H9 (cell line): ENCODE measurements at places on chromosomes 12 and 14. TPM values are rescaled to one million over a fixed set of nuclear protein-coding genes. Genes with fewer than 3 reads are reported as not detected.

DNA sequence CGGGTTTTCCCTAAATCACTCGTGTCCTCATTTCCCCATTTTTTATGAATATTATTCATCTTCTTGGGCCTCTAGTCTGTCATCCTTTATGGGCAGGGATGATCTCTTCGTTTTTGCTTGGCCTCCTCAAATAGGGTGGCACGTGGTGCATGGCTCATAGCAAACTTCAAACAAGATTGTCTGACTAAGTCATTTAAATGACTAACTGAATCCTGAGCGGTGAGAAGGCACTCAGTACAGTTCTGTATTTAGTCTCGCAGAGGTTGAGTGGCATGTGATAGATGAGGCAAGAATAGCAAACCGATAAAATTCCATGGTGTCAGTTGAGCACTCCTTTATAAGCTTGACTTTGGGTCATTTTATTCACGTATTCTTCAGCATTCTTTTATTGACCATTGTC is 5.7 kb upstream of the JDP2 start:
- no peak overlapping the region for H3K27ac ChIP-seq
- DNase-seq, result no peak
- no peaks in the 10 kb centered on the region; the same call in 2 of the 3 replicates for H3K36me3 ChIP-seq

- H3K4me1 ChIP-seq, result no peaks in the 10 kb centered on the region
- no peaks in the 10 kb centered on the region for H3K27me3 ChIP-seq
- DNase-seq, result peak; percentile 4
- H3K27ac ChIP-seq, result no peak overlapping the region
These were observed 127.5 kb downstream of the PAPOLA start for GRCh38 chr14:96629558-96630222.

DNA sequence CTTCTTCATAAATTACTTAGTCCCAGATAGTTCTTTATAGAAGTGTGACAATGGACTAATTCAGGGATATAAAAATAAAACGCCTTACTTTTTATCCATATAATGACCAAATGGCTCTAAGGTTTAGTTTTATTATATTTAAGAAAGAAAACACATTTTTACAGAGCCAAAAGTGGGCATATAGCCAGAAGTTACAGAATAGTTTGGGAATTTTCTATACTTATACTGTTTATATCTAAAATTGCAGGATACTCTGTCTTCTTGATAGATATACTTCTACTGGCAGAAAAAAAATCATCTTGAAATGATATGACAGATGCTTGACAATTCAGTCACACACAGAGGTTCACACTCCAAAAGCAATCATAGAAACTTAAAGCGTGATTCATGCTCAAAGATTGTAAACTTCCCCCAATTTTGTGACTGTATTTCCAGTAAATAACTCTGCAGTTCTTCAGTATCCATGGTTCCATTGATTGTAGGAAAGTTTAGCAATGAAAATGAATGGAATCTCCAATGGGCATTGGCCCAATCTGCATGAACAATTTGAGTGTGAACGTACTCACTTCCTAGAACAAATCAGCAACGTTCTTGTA is 307.8 kb downstream of the NOVA1 start:
- H3K4me1 ChIP-seq, result no peaks in the 10 kb centered on the region
- H3K27me3 ChIP-seq, result no peaks in the 10 kb centered on the region
- H3K36me3 ChIP-seq, result no peaks in the 10 kb centered on the region
- H3K27ac ChIP-seq, result no peak overlapping the region
- H3K4me3 ChIP-seq, result no peak overlapping the region

GRCh38 chr14:61766151-61766550 is 3.9 kb downstream of the SNAPC1 start:
- H3K4me1 ChIP-seq, result 0 out of 2 replicates have a peak, but pooled peaks cover 2% of the 10 kb centered on the region
- H3K27me3 ChIP-seq, result no peaks in the 10 kb centered on the region
- peak overlapping the region; percentile 8; the same call in 1 of the 3 replicates for H3K4me3 ChIP-seq
- H3K36me3 ChIP-seq, result peaks cover 40% of the 10 kb centered on the region
- no peak for DNase-seq

- no peaks in the 10 kb centered on the region for H3K4me1 ChIP-seq
- H3K36me3 ChIP-seq, result no peaks in the 10 kb centered on the region
- no peak for DNase-seq
- H3K27me3 ChIP-seq, result no peaks in the 10 kb centered on the region
- H3K27ac ChIP-seq, result no peak overlapping the region
These were observed 229.5 kb downstream of the NAV3 start for GRCh38 chr12:78060186-78060585.

DNA sequence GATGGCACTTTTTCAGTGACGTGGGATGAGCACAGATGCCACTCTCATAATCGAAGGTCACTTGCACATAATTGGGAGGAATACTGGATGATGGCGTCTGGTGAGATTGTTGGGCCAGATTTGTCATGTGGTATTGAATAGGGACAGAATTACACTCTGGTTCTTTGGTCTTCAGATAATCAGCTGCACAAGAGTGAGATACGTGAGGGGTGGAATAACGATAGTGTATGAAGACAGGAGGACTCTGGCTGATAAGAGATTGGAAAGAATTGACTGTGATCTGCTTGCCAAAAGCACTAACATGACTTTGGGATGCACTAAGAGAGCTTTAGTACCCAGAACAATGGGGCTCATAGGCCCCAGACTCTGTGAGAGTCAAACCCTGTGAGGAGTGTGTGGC is 7.0 kb upstream of the RABGGTA start:
- H3K4me3 ChIP-seq, result no peak overlapping the region
- no peaks in the 10 kb centered on the region for H3K4me1 ChIP-seq
- no peaks in the 10 kb centered on the region for H3K27me3 ChIP-seq
- no peaks in the 10 kb centered on the region for H3K36me3 ChIP-seq
- no peak overlapping the region for H3K27ac ChIP-seq
- DNase-seq, result no peak

GRCh38 chr12:110199339-110200123 is 75.4 kb downstream of the IFT81 start:
- H3K4me3 ChIP-seq, result no peak overlapping the region
- H3K36me3 ChIP-seq, result no peaks in the 10 kb centered on the region
- H3K27me3 ChIP-seq, result no peaks in the 10 kb centered on the region
- DNase-seq, result peak; percentile 49

GRCh38 chr12:84585776-84586395 is 326.7 kb downstream of the SLC6A15 start:
- H3K27me3 ChIP-seq, result no peaks in the 10 kb centered on the region
- H3K36me3 ChIP-seq, result no peaks in the 10 kb centered on the region
- H3K4me3 ChIP-seq, result no peak overlapping the region
- no peak overlapping the region for H3K27ac ChIP-seq
- DNase-seq, result no peak

GRCh38 chr12:97714107-97714563 is 251.5 kb downstream of the RMST start:
- peaks cover 6% of the 10 kb centered on the region for H3K36me3 ChIP-seq
- no peak overlapping the region for H3K27ac ChIP-seq
- no peak overlapping the region for H3K4me3 ChIP-seq

DNA sequence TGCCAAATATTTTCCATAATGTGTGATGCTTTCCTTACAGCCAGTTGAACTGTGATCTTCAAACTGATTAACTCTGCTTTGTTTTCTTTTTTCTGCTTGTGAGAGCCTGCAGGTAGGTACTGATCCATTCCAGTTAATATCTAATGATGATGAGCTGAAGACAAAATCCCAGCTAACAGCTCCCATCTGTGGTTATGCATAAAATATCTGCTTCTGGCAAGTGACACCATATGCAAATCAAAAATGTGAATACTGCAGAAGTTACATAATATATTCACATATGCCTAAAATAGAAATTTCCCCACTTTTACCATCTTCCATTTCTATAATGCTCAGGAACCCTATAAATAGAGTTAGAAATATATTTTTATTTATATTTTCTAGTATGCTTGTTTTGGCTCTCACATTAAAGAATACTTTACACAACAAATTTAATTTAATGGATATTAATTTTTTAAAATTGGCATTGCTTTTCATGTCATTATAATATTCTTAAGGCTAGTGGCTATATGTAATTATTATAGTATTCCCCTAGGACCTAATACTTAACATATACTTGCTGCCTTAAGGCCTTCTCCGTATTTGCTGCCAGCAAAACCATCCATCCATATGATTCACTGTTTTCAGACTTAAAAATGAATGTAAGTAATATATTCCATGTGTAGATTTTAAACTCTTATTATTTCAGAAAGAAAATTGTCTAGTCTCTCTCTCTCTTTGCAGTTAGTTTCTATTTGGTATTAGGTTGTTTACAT is 83.8 kb downstream of the CCER1 start:
- no peak overlapping the region for H3K4me3 ChIP-seq
- no peaks in the 10 kb centered on the region for H3K4me1 ChIP-seq
- H3K27me3 ChIP-seq, result no peaks in the 10 kb centered on the region
- H3K36me3 ChIP-seq, result no peaks in the 10 kb centered on the region
- no peak overlapping the region for H3K27ac ChIP-seq

GRCh38 chr12:70317781-70318180 is 48.3 kb upstream of the KCNMB4 start:
- no peaks in the 10 kb centered on the region for H3K36me3 ChIP-seq
- no peak overlapping the region for H3K4me3 ChIP-seq
- no peaks in the 10 kb centered on the region for H3K4me1 ChIP-seq
- no peak for DNase-seq

DNA sequence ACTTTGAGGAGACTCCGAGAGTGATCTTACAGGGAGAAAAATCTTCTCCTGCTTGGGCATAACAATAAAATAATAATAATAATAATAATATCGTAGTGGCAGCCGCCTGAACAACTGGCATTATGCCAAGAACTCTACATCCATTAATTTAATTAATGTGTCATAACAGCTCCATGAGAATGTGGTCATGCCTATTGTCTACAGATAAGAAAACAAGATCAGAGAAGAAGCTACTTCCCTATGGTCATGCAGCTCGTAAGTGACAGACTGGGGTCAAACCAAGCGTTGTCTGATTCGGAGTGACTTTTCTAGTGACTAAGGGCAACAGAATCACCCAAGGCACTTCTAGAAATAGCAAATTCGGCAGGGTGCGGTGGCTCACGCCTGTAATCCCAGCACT is 11.7 kb downstream of the PROX2 start:
- no peak overlapping the region for H3K27ac ChIP-seq
- no peaks in the 10 kb centered on the region for H3K36me3 ChIP-seq
- H3K4me1 ChIP-seq, result no peaks in the 10 kb centered on the region
- no peak overlapping the region for H3K4me3 ChIP-seq

DNA sequence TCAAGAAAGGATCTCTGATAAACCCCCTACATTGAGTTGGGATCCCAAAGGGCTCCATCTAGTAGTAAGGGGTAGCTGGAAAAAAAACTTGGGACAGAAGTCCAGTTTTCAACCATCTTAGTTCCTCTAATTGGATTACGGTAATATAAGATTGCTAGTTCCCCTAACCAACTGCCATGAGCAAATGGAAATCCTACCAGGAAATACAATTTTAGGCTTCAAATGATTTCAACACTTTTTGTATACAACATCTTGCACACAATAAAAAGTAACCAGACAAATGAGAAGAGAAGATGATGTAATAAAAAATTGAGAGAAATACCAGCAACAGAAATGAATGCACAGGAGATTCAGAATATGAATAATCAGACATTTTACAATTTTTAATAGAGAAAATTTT is 73.0 kb downstream of the TSHR start:
- H3K27ac ChIP-seq, result no peak overlapping the region
- H3K4me3 ChIP-seq, result no peak overlapping the region
- H3K36me3 ChIP-seq, result no peaks in the 10 kb centered on the region

DNA sequence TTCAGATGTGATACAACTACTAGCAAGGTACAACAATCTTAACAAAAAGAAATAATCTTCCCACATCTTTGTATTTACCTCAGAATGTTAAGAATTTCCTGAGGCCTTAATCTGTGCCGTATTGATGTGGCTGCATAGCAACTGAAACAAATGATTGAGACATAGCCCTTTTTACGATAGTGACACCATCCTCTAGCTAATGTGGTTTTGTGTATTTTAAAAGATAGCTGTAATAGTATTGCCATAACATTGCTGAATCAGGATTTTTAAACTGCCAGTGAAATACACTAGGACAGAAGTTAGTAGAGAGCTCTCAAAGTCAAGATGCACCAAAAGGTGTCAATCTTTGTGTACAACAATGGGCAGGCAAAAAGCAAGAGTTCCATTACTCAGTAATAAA is 11.9 kb downstream of the NPAS3 start:
- no peaks in the 10 kb centered on the region for H3K36me3 ChIP-seq
- H3K4me3 ChIP-seq, result no peak overlapping the region
- H3K27ac ChIP-seq, result no peak overlapping the region
- no peak for DNase-seq
- no peaks in the 10 kb centered on the region for H3K27me3 ChIP-seq

DNA sequence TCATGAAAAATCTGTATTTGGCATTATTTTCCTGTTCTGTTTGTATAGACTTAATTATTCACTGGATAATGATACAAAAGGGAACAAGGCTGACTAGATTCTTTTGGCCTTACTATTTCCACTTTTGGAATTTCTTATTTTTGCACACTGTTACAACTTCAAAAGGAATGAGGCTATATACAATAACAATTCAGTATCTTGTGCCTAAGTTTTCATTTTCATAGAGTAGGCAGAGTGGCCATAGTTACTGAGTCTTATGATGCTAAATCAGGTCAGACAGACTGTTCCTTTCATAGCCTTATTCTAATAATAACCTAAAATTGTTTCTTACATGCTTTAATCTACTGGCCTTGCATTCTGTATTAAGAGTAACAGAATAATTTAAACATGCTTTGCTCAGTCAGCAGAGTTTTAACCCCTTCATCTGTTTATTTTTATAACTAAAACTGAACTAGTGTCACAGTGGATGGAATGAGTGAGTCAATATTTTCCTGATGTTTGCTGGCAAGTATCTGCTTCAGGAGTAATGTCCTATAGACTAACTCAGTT is 10.5 kb downstream of the TTC8 start:
- DNase-seq, result no peak
- peaks cover 12% of the 10 kb centered on the region for H3K36me3 ChIP-seq
- H3K4me1 ChIP-seq, result no peaks in the 10 kb centered on the region
- H3K27ac ChIP-seq, result no peak overlapping the region
- H3K4me3 ChIP-seq, result no peak overlapping the region

DNA sequence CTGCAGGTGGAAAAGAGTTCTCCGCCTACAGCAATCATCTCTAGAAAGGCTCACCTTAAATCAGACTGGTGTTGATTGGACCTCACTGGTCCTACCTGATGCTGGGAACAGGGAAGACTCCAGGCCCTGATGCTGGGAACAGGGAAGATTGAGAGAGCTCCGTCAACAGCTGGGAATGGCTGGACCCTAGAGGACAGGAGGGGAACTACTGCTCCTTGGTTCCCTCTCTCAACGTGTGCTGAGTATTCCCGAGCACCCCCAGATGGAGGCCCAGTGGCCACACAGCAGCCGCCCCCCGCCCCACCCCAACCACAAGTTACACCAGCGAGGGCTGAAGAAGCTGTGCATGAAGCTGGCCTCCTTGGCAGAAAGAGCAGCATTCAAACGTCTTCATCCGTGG is 240.3 kb downstream of the SLC15A4 start:
- H3K36me3 ChIP-seq, result no peaks in the 10 kb centered on the region
- no peaks in the 10 kb centered on the region for H3K27me3 ChIP-seq
- no peak overlapping the region for H3K27ac ChIP-seq
- H3K4me1 ChIP-seq, result no peaks in the 10 kb centered on the region; the same call in 1 of the 2 replicates
- H3K4me3 ChIP-seq, result no peak overlapping the region
- DNase-seq, result peak; percentile 80

- DNase-seq, result peak; percentile 39
- peaks cover 4% of the 10 kb centered on the region; the same call in 1 of the 2 replicates for H3K36me3 ChIP-seq
- no peaks in the 10 kb centered on the region for H3K4me1 ChIP-seq
- no peaks in the 10 kb centered on the region for H3K27me3 ChIP-seq
- no peak overlapping the region for H3K27ac ChIP-seq
These were observed 96.5 kb downstream of the BCL11B start for GRCh38 chr14:99175331-99176155.

TCL1B gene
- 3.6 and 3.8 TPM in 2 replicates for total RNA-seq

MIPOL1 gene
- total RNA-seq, result 13.4 and 15.6 TPM in 2 replicates

COX6A1 gene
- 415 and 425 TPM in 2 replicates for total RNA-seq

ANAPC7 gene
- total RNA-seq, result 87.7 and 91.1 TPM in 2 replicates

DNAH10 gene
- total RNA-seq, result 0.17 and 0.22 TPM in 2 replicates

ACOT4 gene
- total RNA-seq, result 1.8 and 1.9 TPM in 2 replicates

PRKD1 gene
- 2.7 and 2.8 TPM in 2 replicates for total RNA-seq
